Activated effector memory CD4-positive, alpha-beta T cell treated with Interleukin-2 at 50 U/mL for 16 hours (primary cell): ENCODE measurements at places on chromosomes 12 and 14.

DNA sequence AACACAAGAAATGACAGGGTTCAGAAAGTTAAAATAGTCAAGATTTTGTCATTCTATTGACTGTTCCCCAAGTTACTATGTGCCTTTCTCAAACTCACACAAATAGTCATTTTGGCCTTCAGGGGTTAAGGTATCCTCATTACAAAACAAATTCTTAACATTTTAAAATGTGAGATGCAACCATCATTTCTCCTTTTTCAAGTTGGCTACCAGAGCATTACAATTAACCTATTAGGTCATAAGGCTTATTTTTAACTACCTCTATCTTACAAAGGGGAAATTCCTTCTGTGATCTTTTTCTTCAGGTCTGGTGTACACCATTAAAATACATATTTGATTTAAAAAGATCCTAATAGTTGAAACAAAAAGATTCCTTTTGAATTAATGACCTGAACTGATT is 61.2 kb downstream of the SLC38A1 start:
- no peak for DNase-seq

GRCh38 chr12:64193931-64194330 is 28.2 kb downstream of the KICS2 start:
- no peak for DNase-seq

DNA sequence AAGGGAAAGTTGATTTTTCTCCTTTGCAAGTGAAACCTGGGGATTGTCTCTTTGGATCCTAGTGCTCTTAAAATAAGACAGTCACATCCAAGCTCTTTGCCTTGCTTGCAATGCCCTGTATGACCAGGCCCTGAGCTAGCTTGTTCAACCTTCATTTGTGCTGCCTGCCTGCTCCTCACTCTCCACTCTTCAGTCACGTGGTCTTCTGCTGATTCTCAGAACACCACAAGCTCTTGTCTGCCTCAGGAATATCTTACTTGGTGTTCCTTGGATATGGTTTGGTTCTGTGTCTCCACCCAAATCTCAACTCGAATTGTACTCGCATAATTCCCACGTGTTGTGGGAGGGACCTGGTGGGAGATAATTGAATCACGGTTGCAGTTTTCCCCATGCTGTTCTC is 318.7 kb downstream of the RMST start:
- no peak for DNase-seq

DNA sequence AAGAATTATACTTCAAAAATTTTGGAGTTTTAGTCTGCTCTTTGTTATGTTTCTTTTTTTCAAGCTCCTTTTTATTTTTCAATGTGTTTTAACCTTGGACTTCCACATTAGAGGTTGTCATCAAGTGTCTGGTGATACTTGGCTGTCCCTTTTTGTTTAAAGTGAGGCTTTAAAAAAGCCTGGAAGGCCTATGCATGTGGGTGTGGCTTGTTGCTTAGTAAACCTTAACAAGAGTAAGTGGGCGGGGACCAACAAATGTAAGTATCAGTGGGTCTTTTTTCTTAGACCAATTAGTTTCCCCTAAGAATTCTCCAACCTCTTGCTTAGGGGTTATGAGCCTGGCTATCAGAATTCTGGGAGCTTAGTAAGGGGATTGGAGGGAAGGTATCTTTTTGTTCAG is 26.4 kb downstream of the HCFC2 start:
- DNase-seq, result no peak

- no peak for DNase-seq
Measured at GRCh38 chr14:21694425-21694824, 20.8 kb upstream of the OR4E1 start.
